ENCODE measurements at places on chromosomes 16 and 17.

DNA sequence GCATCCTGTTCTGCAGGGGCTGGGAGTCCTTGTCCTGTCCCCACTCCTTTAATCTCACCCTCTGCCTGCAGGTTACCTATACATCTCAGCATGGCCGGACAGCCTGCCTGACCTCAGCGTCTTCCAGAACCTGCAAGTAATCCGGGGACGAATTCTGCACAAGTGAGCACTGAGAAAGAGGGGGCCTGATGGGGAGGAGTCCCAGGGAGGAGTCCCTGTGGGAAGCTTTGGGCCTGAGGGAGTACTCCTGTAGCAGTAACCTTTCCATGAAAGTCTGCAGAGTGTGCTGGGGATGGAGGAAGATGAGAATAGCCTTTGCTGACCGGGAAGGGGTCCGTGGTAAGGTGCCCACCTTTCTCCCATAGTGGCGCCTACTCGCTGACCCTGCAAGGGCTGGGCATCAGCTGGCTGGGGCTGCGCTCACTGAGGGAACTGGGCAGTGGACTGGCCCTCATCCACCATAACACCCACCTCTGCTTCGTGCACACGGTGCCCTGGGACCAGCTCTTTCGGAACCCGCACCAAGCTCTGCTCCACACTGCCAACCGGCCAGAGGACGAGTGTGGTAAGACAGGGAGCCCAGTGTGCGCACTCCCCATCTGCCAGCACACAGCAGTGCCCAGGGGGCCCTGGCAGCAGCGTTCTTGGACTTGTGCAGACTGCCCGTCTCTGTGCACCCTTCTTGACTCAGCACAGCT, 14.8 kb downstream of the MIEN1 start:
- no peak for DNase-seq

DNA sequence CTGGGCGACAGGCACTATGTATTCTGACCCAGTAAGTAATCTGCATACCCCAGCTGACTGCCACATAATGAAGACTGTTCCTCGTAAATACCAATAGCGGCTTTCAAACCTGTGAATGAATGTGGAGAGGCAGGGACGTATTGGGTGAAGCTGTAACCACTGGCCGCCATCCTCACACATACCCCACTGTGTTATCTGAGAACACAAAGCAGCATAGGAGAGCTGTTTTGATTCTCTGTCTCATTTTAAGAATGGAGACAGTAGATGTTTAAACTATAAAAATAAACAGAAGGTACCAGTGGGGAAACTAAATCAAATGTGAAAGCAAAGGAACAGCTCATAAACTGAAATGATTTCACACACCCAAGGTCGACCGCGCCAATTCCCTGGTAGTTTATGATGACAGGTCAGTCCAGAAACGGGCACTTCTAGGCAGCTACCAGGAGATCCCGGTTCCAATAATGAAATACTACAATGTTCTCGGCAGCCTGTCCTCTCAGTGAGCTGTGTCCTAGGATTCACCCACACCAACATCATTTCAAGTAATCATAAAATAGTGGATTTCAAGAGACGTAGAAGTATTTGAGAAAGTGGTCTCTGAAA, 109.7 kb downstream of the ADCY9 start:
- DNase-seq: no peak

GRCh38 chr16:3804426-3805016, 76.0 kb downstream of the CREBBP start:
- DNase-seq: no peak

DNA sequence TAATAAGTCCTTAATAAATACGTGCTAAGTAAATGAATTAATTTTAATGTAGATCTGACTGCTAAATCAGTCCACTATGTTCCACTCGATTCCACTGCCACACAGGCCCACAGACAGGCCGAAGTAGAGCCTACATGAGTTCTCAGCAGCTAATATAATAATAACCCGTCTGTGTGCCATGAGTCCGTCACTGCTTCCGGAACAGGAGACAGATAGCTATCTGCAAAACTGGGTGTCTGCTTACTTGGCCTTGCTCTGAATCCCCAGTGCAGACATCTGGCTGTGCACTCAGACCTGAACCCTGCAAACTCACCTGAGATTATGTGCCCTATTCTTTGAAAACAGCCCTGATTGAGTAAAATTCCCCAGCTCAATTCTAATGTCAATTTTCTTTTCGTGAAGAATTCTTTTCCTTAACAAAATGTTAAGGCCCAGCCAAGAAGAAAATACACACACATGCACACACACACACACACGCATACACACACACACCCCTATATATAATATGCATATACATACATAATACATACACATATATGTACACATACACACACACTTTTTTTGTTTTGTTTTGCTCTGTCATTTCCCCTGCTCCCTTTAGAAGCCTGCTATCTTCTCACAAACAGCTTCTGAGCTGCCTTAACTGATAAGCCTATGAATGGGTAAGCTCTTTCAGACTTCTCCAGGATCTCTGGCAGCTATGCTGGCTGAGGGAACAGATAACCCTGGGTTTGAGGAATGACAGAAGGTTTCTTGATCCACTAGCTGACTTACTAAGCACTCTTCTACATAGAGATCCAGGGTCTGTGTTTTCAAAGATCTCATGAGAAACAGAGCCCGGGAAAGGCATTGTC, 39.8 kb upstream of the TOM1L1 start:
- DNase-seq: no peak

DNA sequence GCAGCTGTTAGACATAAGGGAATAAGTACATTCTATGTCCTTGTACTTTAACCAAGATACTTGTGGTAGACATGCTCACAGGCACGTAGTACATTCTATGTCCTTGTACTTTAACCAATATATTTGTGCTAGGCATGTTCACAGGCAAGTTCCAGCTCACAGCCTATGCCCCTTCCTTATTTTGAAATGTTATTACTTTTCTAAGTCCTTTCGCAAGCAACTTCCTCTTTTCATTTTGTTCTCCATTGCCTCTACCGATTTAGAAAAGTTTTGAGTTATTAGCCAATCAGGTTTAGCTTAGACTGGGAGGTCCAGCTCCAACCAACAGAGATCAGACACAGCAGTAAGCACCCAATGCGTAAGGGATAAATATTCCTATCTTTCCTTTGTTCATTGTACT, 60.1 kb upstream of the NUDT7 start:
- DNase-seq: no peak

GRCh38 chr16:30985401-30986128, 558 bp downstream of the HSD3B7 start:
- DNase-seq: no peak

Data from NCI-H1048 (cell line).